Esophagus muscularis mucosa (tissue), 4 donors: ENCODE measurements at places on chromosomes 7 and 10.

GRCh38 chr7:35624299-35625186 lies 70.4 kb downstream of the HERPUD2 start:
- no peaks in the 10 kb centered on the region for H3K27me3 ChIP-seq
- no peak overlapping the region for H3K27ac ChIP-seq
- no peak overlapping the region for H3K4me3 ChIP-seq
- peaks cover 5% of the 10 kb centered on the region for H3K4me1 ChIP-seq

DNA sequence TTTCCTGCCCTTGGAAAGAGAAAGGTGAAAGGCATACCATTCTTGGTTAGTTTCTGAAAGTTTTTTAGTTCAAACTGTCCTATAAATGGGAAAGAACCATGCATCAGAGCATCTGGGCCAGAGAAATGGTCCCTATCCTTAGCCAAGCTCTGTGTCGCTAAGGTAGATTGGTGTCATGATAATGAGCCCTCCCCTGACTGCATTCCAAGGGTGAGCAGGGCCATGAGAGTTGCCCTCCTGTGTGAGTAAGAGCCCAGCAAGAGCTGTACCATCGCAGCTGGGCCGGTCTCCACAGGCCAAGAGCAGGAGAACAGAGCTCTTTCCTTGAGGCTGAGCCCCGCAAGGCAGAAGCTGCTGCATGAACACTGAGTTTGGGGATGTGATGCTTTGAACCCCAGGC lies 30.3 kb downstream of the GRB10 start:
- peaks cover 39% of the 10 kb centered on the region for H3K36me3 ChIP-seq
- H3K27me3 ChIP-seq: no peaks in the 10 kb centered on the region
- DNase-seq: no peak
- no peak overlapping the region for H3K4me3 ChIP-seq

DNA sequence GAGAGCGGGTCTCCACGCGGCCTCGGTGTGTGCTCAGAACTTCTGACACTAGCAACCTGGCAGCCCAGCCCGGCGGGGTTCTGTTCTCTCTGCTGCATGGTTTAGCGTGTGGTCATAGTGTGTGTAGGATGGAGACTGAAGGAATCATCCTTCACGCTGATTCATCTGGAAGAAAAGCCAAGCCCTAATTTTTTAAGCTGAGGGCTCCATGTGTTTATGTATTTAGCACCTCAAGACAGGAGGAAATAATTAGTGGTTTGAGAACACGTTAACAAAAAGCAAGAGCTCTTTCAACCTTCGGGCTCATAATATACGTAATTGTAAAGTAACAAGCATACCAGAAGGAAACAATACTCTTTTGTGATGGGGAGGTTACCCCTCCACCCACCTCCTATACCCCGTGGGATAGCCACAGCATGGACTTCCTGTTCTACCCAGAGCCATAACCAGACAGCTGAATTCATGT lies 504.6 kb upstream of the MKI67 start:
- DNase-seq: peak; percentile 34
- no peaks in the 10 kb centered on the region for H3K27me3 ChIP-seq
- H3K36me3 ChIP-seq: no peaks in the 10 kb centered on the region
- H3K4me3 ChIP-seq: no peak overlapping the region

GRCh38 chr10:66627156-66627555 lies 298.7 kb upstream of the LRRTM3 start:
- H3K27ac ChIP-seq: no peak overlapping the region
- H3K27me3 ChIP-seq: no peaks in the 10 kb centered on the region
- no peaks in the 10 kb centered on the region for H3K36me3 ChIP-seq
- H3K4me3 ChIP-seq: no peak overlapping the region
- no peaks in the 10 kb centered on the region for H3K4me1 ChIP-seq

- H3K27me3 ChIP-seq: no peaks in the 10 kb centered on the region
- DNase-seq: no peak
- no peaks in the 10 kb centered on the region for H3K36me3 ChIP-seq
- H3K27ac ChIP-seq: no peak overlapping the region
- H3K4me3 ChIP-seq: no peak overlapping the region
- peaks cover 10% of the 10 kb centered on the region for H3K4me1 ChIP-seq
Measured at GRCh38 chr7:82105463-82105862, 335.6 kb upstream of the HGF start.

- no peak overlapping the region for H3K27ac ChIP-seq
- H3K4me1 ChIP-seq: no peaks in the 10 kb centered on the region
- H3K27me3 ChIP-seq: no peaks in the 10 kb centered on the region
- no peak for DNase-seq
- no peaks in the 10 kb centered on the region for H3K36me3 ChIP-seq
Measured at GRCh38 chr7:96359876-96360275, 38.0 kb upstream of the SLC25A13 start.

- H3K36me3 ChIP-seq: no peaks in the 10 kb centered on the region
- H3K27me3 ChIP-seq: no peaks in the 10 kb centered on the region
- no peak for DNase-seq
- H3K27ac ChIP-seq: no peak overlapping the region
Measured at GRCh38 chr10:2985729-2986232, 81.6 kb upstream of the PFKP start.

GRCh38 chr10:109926061-109926745 lies 2.9 kb upstream of the XPNPEP1 start:
- no peaks in the 10 kb centered on the region for H3K36me3 ChIP-seq
- no peak overlapping the region for H3K4me3 ChIP-seq
- no peak for DNase-seq
- H3K4me1 ChIP-seq: peaks cover 24% of the 10 kb centered on the region

- H3K27me3 ChIP-seq: no peaks in the 10 kb centered on the region
- H3K36me3 ChIP-seq: no peaks in the 10 kb centered on the region
- H3K4me1 ChIP-seq: peaks cover 4% of the 10 kb centered on the region
- no peak overlapping the region for H3K27ac ChIP-seq
- DNase-seq: peak; percentile 88
- H3K4me3 ChIP-seq: no peak overlapping the region
Measured at GRCh38 chr7:73978661-73979563, 49.1 kb upstream of the ELN start.

DNA sequence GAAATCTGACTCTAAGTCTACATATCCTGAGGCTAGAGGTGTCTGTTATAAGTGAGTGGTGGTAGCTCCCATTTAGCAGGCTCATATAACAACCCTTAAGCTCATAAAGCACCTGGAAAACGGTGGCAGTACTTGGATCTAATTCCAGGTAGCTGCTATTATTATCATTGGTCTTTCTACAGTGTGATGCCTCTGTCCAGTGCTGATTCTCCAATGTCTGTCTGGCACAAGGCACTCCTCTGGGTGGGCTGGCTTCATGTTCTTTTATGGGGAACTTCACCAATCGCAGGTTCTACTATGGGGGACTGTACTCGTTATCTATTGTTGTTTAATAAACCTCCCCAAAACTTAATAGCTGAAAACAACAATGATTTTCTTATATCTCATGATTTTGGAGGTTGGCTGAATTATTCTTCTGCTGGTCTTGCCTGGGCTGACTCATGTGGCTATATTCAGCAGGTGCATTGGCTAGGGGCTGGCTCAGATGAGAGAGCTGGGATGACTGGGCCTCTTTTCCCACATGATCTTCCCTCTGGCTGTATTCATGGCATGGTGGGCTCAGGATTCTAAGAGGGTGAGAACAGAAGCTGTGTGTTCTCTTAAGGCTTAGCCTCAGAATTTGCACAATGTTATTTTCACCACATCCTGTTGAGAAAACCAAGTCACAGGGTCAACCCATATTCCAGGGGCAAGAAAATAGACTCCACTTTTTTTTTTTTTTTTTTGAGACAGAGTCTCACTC lies 93.0 kb upstream of the PCGF5 start:
- H3K4me3 ChIP-seq: no peak overlapping the region
- no peaks in the 10 kb centered on the region for H3K27me3 ChIP-seq
- no peaks in the 10 kb centered on the region for H3K36me3 ChIP-seq
- no peak overlapping the region for H3K27ac ChIP-seq
- no peaks in the 10 kb centered on the region for H3K4me1 ChIP-seq

DNA sequence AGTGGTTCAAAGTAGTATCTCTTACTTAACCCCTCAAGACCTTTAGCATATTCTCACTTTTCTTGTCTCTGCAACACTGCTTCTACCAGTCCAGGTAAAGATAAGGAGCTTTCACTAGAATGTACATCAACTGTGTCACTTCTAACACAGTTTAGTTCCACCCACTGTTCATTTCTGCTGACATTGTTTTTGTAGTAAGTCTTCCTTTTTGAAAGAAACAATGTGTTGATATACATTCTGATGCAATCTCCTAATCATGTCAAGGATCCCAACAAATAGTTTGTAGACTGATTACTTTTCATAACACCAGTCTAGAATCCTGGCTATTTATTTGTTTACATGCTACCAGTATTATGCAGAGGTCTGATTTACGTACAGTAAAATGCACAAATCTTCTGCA lies 47.5 kb downstream of the CCSER2 start:
- H3K36me3 ChIP-seq: peaks cover 17% of the 10 kb centered on the region
- no peaks in the 10 kb centered on the region for H3K4me1 ChIP-seq
- no peak for DNase-seq
